ENCODE measurements at places on chromosomes 1 and 21.

DNA sequence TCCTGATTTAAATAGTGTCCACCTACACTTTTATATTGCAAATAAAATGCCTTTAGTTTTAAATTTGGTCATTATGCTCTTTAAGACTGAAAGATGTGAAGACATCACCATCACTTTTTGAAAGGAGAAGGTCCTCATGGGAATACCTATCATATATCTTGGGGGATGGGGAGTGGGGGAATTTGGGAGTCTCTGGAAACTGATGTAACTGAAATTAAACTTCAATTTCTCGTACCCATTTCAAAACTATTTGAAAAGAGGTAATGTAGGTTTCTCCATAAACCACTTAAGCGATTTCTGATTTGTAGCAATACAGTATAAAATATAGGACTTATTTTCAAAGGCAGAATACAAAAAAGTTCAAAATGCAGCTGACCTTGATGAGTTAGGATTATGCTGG, 924 bp downstream of the EXTL2 start:
- no peak for DNase-seq

DNA sequence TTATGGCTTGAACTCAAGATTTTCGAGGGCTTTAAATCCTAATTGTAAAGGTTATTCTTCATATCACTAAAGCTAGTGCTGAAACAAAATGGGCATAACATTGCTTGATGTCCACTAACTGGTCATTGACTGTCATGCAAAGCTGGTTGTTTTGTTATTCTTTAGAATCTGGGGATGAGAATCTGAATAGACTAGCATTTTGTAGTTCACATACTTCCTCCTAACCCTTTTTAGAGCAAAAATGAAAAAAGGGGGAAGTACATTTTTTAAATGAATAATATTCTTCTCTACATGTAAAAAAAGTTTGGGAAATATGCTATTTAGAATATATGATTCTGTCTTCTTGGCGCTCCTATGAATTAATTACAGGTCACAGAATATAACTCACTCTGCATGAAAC, 72.2 kb upstream of the HMCN1 start:
- no peak for DNase-seq

DNA sequence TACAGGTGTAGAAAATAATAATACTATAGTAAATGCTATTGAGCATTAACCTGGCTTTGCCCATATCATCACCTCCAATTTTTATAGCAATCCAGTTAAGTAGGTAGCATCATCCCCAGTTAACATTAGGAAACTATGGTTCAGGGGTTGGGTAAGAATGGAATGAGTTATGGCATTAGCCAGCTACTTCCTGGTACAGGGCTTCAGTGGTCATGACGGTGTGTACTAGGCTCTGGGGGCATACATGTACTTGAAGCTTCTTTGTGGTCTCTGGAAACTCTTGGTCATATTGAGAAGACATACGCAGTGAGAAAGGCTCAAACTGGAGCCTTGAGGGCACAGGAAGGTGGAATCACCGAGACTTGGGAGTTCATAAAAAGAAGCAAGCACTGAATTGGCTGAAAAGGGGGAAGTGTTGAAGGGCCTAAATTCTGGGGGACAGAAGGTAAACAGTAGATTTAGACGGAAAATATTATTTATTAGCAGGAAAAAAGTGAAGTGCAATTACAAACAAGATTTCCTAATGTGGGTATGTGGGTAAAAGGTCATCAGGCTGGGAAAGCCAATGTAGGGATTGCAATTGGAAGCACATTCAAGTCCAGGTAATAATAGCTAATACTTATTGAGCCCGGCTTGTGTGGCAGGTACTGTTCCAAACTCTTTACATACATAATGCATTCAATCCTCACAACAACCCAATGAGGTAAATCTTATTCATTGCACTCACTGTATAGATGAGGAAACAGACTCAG, 114.2 kb upstream of the ATP1A1 start:
- no peak for DNase-seq

GRCh38 chr1:107142666-107143065, 1.8 kb downstream of the NTNG1 start:
- no peak for DNase-seq

- no peak for DNase-seq
These were observed 78.1 kb upstream of the CSF3R start for GRCh38 chr1:36560621-36561360.

DNA sequence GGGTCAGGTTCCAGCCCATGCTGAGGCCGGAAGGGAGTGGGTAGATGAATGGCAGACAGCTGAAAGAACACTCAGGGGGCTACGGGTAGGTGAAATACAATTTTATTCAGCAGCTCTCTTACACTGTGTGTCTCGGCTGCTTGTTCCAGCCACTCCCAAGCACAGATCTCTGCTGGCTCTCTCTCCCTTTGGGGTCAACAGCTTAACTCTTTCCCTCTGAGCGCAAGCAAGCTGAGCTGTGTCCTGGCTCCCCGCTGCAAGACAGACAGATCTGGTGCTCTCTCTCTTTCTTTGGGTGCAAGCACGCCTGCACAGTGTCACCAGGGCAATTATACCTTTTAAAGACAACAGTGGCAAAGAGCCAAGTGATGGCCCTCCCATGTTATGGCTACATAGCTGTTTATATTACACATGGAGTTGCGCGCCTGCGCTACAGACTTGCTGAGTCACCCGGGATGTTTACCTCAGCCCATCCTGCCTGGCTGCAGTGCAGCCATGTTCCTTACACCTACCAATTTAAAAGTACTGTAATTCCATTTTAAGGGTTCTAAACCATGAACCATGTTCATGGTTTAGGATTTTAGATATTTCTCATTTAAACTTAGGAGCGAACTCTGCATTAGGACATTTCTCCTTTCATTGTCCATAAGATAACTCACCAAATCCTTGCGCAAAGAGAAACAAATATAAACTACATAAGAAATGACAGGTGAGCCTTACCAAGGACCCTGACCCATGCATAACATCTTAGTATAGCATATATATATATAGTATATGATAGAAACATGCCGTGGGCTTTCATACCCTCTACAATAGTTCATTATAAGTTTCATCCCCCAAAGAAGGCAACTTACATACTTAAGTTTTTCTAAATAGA, 396.5 kb downstream of the SMYD3 start:
- no peak for DNase-seq

DNA sequence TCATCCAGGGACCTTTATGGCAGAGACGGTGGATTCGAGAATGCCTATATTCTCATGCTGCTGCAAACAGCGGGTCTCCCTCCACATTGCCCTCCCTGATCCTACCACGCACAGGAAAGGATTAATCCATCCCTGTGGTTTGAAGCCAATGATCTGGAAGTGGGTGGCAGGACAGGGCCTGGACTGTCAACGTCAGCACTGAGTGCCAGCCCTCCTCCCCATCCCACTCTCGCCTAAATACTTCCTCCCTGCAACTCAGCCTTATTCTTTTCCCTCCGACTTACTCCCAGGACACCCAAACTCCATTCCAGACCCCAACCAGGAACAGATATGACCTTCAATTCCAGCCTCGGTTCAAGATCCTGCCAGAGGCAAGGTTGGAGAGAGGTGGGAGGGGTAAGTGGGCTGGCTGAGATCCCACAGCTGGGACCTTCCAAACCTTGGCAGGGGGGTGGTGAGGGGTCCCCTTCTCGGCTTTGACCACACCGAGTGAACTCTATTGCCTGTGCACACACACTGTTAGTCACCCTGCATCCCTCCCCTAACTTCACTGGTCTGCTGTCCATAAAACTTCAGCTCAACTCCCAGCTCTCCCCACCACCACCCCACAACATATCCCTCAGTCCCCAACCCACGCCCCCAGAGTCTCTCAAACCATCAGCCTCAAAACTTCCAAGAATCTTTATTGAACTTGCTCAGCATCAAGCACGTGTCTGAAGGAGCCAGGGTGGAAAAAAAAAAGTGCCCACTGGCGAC, 2.4 kb upstream of the S100A5 start:
- DNase-seq = no peak

DNA sequence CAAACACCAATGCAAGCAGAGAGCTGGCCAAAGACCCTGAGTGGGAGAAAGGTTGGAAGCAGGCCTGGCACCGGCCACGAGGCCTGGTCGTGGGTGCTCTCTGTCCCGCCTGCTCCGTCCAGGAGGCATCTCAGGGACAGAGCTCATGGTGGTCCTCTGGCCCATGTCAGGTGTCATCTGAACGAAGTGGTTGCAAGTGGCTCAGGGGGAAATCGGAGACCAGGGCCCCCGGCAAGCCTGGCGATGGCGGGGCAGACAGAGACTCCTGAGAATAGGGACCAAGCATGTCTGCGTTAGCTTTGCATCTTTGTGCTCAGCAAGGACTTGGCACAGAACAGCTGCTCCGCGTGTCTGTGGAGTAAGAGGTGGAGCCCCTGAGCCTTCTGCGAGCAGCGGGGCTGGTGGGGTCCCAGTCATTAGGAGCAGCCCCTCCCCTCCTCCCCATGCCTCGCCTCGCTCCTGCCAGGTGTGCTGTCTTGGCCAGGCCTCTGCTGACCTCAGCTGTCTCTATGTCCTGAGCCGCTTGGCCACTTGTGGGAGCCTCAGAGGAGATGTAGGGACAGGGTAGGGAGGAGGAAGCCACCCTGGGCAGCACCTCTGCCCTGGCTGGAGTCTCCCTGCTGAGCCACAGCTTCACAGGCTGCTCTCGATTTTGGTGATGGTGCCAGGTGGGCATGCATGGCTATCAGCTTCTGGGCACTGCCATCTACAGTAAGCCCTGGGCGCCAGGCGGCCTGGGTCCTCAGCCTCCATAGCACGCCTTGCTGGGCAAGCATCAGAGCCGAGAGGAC, 362.9 kb upstream of the VAMP3 start:
- no peak for DNase-seq

GRCh38 chr1:61158591-61158990, 76.2 kb downstream of the NFIA start:
- DNase-seq = no peak

DNA sequence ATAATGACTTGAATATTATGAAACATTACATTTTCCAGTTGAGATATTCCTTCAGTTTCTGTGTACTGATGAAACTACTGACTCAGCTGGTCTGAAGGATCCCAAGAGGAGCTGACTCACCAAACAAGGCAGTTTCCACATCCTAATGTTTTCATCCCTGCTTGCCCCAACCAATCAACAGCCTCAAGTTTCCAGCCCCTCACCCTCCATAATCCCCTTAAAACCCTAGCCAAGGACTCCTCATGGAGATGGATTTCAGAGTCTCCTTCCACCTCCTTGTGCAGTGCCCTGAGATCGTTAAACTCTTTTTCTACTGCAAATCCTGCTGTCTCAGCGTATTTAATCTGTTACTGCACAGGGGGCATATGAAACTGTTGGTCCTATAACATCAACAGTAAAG, 83.1 kb upstream of the HAO2 start:
- no peak for DNase-seq

DNA sequence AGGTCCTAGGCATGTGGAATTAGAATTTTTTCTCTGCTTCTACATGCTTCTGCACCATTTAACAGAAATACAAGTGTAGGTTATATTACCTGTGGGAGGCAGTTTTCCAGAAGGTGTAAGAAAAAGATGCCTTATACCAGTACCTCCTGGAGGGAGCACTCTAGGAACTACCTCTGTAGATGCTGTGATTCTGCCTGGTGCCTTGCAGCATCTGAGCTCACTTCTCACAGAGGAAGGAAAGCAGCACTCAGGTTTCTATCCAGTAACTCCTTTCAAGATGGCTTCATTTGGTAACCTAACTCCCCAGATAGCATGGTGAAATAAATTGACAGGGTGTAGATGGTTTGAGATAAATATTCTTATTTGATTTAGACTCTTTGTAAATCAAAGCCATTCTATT, 50.3 kb downstream of the GIPC2 start:
- DNase-seq = no peak

DNA sequence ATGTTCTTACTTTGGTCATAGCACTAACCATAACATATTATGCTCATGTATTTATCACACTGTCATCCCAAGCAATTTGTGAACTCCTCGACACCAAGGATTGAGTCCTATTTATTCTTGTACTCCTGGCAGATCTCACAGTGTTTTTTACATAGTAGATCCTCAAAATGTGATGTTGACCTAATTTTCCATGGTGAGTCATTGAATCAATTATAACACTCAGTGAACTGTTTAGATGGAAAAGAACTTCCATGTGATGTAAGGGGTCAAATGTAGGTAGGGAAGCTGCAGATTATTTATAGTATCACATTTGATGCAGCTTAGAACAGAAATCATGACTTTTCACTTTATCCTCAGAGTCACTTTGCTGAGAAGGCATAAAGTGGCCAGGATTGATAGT, 281.9 kb upstream of the ADAMTS5 start:
- DNase-seq = no peak

- no peak for DNase-seq
These were observed 45.3 kb downstream of the ZSCAN20 start for GRCh38 chr1:33517596-33518250.

DNA sequence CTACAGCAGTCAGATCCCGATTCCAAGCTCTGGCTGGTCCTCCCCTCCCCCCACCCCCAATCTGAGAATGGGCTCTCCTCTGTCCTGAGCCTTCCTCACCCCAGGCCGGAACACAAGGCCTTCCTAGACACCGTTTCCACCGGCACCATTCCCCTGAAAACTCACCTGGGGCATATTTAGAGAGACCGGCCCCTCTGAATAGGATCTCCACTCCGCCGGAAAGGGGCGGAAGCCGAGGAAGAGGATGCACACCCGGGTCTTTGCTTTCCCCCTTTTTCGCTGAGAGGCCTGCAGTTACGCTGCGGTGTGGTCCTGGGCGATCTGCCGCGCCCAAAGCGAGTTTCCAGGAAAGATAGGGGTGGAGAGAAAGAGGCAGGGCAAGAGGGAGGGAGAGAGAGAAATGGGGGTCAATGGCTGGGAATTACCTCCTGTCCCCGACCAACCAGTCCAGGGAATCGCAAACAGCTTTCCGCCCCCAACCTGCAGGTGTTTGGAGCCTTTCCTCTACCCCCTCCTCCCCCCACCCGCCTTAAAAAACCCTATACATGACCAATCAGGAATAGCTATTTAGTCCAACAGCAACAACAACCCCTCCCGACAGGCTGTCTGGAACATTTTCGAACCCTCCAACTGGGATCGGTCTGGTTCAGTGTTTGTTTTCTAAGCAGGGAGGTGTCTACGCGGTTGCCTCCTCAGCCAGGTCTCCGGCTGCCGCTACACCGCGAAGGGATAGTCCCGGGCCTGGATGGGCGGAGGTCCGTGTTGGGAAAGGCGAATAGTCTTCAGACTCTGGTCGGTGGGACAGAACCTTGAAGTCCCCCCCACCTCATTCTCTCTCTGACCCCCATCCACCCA, 2.8 kb downstream of the TAL1 start:
- DNase-seq = no peak

DNA sequence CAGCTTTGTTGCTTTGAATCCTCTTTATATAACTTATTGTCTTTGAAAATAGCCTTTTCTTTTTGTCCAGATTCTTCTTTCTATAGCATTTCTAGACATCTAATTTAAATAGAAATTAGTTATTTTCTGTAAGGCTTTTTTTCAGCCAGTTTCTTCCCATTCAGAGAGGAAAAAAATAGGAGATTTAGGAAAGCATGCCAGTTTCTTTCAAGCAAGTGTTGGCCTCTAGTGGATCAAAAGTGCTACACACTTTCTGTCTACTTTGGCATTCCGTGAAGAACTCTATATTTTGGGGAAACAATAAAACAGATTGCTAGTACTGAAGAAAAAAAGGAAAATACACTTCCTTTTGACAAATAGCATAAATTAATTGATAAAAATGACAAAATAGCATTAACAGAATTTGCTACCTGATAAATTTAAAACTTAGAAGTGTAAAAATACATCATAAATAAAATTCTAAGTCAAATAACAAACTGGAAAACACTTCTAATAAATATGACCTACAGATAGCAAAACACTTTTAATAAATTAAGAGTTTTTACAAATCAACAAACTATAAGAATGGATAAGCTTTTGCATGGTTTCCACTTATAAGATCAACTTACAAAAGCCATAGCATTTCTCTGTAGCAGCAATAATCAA, 13.1 kb upstream of the EXO1 start:
- DNase-seq = no peak

- DNase-seq = no peak
These were observed 114.3 kb downstream of the NMNAT2 start for GRCh38 chr1:183303901-183304300.
